GM12864 (cell line): ENCODE measurements at places on chromosomes 11 and 22.

- DNase-seq: no peak
These were observed 3.8 kb upstream of the LRRC74B start for GRCh38 chr22:21041937-21042336.

- no peak for DNase-seq
These were observed 2.3 kb downstream of the PRSS23 start for GRCh38 chr11:86802601-86803051.

GRCh38 chr11:78350646-78351165, 66.9 kb downstream of the GAB2 start:
- DNase-seq: no peak

DNA sequence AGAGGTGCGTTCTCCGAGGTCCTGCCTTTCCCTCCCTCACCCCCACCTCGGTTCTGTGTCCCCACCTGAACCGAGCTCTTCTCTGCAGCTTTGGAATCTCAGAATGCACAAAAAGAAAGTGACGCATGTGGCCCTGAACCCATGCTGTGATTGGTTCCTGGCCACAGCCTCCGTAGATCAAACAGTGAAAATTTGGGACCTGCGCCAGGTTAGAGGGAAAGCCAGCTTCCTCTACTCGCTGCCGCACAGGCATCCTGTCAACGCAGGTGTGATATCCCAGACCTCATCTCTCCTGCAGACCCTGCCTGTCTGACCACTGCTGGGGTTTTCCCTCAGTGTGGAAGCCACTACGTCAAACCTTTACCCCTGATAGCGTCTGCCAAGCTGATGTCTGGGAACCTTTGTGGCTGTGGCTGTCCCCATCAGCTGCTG, 13.9 kb downstream of the ACP2 start:
- no peak for DNase-seq

- DNase-seq: no peak
These were observed 565 bp downstream of the GAS2L1 start for GRCh38 chr22:29306835-29307595.

DNA sequence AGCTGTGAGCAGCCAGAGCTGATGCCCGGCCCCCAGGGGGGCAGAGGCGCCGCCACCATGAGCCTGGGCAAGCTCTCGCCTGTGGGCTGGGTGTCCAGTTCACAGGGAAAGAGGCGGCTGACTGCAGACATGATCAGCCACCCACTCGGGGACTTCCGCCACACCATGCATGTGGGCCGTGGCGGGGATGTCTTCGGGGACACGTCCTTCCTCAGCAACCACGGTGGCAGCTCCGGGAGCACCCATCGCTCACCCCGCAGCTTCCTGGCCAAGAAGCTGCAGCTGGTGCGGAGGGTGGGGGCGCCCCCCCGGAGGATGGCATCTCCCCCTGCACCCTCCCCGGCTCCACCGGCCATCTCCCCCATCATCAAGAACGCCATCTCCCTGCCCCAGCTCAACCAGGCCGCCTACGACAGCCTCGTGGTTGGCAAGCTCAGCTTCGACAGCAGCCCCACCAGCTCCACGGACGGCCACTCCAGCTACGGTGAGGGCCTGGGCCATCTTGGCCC, 6.1 kb downstream of the CDC42EP1 start:
- no peak for DNase-seq

- DNase-seq: no peak
These were observed 115.7 kb downstream of the NTM start for GRCh38 chr11:131486100-131486499.

- DNase-seq: no peak
These were observed 395.9 kb upstream of the CADM1 start for GRCh38 chr11:115900111-115900510.
